Dermis microvascular lymphatic vessel endothelial cell (primary cell): ENCODE measurements at places on chromosomes 16 and 17. TPM values are rescaled to one million over a fixed set of nuclear protein-coding genes. Genes with fewer than 3 reads are reported as not detected.

Gene ALOX12
- total RNA-seq = not detected in 2 replicates

GRCh38 chr17:19642373-19642893 is 6.1 kb upstream of the ALDH3A2 start:
- no peak for DNase-seq

Gene AGRP
- not detected in 2 replicates for total RNA-seq

DNA sequence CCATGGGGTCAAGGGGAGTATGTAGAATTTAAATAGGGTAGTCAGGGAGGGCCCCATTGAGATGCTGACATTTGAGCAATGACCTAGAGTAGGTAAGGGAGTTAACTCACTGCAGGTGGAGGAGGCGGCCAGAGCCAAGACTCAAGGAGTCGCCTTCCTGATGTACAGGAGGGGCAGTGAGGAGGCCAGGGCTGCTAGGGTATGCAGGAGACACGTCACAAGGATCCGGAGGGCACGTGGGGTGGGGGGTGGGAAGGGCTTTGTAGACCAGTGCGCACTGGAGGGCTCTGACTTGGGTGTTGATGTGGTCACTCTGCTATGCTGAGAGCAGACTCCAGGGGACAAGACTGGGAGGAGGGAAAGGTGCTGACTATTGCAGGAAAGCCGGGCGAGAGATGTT is 37.5 kb downstream of the SPECC1 start:
- DNase-seq = no peak

GRCh38 chr17:64484380-64484779 is 12.5 kb downstream of the POLG2 start:
- DNase-seq = no peak

GRCh38 chr17:11557727-11558452 is 40.4 kb upstream of the DNAH9 start:
- DNase-seq = no peak

GRCh38 chr16:15466886-15467781 is 32.7 kb downstream of the BMERB1 start:
- peak; percentile 29 for DNase-seq

Gene IRX3
- total RNA-seq = 0.26 and 0.63 TPM in 2 replicates

DNA sequence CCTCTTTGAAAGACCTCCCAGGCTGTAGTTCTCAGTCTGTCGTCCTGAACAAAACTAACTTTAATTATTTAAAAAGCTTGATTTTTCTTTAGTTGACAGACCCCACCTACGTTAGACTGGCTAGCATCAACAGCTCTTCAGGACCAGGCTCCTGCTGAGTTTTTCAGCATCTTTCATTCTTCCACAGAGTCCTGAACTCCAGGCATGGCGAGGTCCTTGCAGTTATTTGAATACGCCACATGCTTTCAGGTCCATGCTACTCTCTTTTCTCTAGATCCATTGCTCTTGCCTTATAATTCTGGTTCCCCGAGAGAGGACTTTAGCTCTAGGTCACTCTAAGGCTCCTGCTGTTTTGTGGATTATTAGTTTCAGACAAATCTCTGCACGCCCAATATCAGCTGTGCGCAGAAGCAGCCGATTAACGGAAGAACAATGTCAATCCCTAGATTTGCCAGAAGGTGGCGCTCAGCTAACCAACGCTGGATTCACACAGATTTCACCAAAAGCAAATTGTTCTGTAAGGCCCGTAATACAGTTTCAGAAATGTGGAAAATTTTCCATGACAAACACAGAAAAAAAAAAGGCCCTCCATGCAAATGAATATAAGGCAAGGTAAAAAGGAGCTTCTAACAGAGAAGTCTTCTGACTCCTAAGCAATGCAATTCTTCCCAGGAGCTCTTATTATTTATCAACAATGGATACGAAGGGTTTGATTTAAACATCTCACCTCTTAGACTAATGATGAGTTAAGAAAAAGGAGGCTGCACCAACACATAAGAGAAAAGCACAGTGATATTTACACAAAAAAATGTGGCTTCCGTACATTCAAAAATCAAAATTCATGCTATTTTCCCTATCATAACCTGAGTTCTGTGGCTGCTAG is 33.5 kb upstream of the BCO1 start:
- peak; percentile 64 for DNase-seq
